COR-L47 (cell line): ENCODE measurements at places on chromosomes 7 and 10.

- DNase-seq: no peak
Observed at GRCh38 chr7:30266686-30267085, 17.7 kb upstream of the ZNRF2 start.

DNA sequence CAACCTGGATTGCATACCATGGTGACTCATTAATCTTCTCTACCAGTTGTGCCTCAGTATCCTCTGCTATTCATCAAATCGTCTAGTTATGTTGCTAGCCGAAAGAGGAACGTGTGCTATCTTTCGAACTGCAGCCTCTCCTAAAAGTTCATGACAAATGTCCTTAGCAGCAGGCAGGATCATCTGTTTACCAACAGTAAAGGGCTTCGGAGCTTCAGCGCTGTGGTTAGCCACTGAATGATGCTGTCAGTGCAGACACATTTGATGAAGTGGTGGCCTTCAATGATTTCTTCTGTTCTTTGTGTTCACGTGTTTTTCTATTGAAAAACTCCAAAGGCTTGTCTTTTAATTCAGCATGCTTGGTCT is 68.8 kb downstream of the CSTF2T start:
- DNase-seq: no peak

DNA sequence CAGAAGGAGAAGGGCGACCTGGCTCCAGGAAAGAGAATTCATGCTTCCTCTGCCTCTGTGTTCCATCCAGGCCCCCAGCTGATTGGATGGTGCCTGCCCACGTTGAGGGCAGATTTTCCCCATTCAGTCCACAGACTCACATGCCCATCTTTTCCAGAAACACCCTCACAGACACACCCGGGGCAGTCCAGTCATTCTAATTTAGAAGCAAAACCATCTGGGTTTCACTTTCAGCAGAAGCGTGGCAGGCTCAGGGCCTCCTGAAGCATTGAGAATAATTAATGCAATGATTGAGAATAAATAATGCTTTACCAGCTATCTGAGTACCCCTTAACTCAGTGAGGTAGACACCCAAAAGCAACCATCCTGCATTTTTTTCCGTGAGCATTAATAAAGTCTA is 30.2 kb upstream of the CREB5 start:
- no peak for DNase-seq

DNA sequence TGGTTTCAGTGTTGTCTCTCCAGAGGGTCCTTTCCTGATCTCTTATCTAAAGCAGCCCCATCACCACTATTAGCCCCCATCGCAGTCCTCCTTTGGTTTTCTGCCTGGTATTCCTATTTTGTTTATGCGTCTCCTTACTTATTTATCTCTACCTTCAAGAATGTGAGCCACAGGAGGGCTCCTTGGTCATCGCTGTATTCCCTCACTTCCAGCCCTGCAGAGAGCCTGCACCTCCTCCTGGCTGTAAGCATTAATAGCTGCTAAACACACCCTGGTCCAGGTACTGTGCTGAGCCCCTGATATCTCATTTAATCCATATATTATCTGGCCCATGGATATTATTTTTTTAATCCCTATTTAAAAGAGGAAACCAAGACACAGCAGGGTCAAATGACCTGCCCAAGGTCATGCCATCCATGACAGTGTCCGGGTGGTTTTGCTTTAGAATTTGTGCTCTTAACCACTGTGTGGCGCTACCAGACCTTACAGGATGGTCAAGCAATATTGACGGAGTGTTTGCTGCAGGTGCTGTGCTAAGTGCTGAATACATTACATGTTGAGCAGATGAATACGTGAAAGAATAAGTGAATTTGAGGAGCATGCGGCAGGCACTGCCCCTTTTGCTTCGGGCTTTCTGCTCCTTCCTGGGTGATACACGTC is 227.2 kb downstream of the ADAM12 start:
- DNase-seq: no peak

GRCh38 chr10:62719061-62719460 is 85.5 kb upstream of the ADO start:
- DNase-seq: no peak

- peak; percentile 94 for DNase-seq
Observed at GRCh38 chr10:97179731-97180362, 5.9 kb downstream of the SLIT1 start.

GRCh38 chr7:133691727-133692610 is 435.2 kb upstream of the LRGUK start:
- no peak for DNase-seq

DNA sequence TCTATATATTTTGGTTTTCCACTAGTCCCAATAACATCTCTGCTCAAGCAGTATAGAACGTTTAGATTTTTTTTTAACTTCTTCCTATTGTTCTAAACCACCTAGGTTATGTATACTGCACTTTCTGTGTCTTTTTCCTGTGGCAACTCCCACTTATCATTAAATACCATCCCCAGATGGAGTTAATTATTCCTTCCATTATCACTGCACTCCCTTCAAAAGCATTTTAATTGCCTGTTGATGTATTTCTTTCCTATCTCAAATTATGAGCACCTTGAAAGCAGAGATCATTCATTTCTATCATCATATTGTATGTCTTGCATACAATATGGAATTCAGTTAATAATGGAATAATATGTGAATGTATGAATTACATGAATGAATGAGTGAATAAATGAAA is 148.0 kb downstream of the HGF start:
- DNase-seq: no peak

DNA sequence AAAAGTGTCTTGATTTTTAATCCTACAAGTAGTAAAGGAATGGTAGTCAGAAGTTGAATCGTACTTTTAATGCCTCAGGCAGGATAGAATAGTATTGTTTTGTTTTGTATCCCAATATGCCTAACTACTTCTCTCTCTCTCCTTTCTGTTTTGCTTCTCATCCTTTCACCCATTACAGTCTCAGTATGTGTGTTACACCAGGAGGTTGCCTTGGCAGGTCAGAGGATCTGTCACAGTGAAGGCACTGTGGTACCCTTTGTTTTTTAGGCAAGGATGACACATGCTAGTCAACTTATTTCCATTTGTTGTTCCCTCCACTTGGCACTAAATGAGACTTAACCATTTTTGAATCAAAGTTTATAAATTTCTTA is 94.4 kb downstream of the MAPK8 start:
- no peak for DNase-seq

- DNase-seq: no peak
Observed at GRCh38 chr7:17307969-17308648, 9.7 kb downstream of the AHR start.

DNA sequence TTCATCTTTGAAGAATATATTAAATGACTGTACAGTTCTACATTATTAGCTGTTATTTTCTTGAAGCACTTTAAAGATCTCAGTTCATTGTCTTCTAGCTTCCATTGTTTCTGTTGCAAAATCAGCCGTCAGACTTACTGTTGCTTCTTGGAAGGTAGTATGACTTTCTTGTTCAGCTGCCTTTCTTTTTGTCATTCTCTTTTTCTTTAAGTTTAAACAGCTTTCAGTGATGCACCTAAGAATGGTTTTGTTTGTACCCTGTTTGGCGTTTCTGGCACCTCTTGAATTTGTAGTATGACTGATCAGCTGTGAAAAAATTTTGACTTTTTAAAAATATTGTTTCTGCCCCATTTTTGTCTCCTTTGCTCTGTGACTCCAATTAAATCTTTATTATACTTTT is 9.3 kb downstream of the MKLN1 start:
- no peak for DNase-seq

- no peak for DNase-seq
Observed at GRCh38 chr10:102153093-102153620, 968 bp downstream of the NOLC1 start.

- no peak for DNase-seq
Observed at GRCh38 chr10:34584164-34584563, 230.9 kb downstream of the PARD3 start.

DNA sequence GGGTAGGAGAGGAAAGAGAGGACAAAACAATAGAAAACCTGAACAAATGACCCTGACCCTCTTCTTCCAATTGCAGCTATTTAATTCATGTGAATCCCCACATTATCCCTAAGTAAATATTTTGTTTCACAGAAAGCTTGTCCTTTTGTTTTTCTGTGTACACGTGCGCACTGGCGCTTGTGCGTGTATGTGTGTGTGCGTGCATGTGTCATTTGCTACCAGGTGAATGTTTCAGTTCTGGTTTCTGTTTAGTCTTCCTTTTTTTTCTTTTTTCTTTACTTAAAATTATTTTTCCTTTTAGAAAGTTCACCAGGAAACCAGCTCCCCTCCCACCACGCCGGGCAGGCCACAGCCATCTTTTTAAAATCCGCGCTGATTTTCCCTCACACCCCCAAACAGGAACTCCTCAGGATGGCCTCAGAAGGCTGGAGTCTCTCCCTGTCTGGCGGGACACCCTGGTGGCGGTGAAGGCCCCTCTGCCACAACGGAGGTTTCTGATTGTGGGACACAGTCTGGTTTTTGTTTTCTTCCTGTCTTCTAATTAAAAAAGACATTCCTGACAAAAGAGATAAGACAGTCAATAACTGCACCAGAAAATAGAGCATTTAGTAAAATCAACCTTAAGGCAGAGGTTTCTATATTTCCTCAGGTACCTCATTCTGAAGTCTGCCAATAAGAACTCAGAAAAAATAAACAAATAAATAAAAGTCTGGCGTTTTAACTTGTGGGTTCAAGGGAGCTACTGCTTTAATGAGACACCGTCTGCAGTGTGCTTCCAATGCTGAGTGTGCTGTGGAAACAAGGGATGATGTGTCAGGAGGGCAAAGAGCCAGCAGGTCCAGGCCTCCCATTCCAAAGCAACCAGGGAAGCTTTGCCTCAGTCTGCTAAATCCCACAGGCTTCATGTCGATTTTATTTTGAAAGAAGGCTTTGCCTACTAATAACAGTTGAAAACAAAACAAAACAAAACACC is 17.4 kb downstream of the IRF5 start:
- peak; percentile 23 for DNase-seq

GRCh38 chr10:73512207-73512743 is 16.5 kb upstream of the PPP3CB start:
- no peak for DNase-seq

DNA sequence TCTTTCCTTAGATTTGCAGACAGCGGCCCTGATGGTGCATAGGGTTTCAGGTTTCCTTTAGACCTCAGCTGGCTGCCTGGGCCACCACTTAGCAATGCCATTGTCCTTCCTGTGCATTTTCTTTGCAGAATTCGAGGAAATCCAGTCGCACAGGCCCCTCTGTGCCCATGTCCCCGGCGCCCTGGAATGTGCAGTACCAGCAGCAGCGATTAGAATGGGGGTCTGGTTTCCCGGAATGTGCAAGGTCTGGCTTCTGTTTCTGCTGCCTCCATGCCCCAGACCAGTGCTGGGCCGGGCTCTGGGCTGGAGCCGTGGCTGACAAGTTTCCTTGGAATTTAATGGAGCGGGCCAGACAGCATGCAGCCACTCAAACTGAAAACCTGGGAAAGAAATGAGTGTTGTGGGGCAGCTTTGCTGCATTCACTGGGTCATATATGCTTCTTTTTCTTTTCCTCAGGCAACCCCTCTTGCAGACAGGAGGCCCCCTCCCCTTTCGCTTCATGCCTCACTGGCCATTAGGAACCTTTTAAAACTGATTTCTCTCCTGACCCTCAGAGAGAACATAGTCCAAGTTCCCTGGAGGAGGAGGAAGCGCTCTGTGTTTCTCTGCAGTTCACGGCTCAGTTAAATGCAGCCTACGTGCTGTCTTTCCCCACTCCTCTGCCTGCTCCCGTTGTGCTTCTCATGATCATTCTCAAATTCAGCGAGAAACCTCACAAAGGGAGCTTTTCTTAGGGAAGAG is 14.4 kb downstream of the HTRA1 start:
- no peak for DNase-seq

GRCh38 chr10:2150288-2150687 is 413.0 kb upstream of the ADARB2 start:
- DNase-seq: no peak

GRCh38 chr7:149476791-149477190 is 15.9 kb upstream of the ZNF777 start:
- no peak for DNase-seq

DNA sequence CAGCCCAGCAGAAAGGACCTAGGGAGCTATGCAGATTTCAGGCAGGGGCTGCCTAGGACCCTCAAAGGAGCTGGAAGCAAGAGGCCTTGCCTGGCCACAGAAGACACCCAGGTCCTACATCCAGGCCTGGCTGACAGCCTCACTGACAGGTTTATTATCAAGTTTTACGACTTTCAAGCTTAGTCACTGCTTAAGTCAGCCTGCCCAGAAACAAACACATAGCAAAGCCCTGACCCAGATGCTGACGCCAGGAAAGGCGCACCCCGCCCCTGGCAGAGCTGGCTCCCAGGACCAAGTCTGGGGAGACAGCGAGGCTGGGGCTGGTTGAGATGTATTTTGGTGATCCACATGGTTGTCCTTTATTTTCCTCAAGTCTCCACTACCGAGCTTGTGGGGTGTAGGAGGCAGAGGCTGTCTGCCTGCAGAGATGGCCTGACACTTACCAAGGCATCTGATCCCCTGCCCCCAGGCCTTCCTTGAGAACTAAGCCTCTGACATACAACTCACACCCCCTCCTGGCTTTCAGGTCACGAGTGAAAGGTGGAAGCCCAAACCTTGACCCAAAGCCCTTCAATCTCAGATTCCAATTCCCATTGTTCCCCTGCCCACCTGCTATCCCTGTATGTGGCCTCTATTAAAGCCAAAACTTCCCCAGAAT is 80.7 kb upstream of the EMX2 start:
- DNase-seq: no peak

- no peak for DNase-seq
Observed at GRCh38 chr7:20317413-20317812, 13.3 kb upstream of the ITGB8 start.

DNA sequence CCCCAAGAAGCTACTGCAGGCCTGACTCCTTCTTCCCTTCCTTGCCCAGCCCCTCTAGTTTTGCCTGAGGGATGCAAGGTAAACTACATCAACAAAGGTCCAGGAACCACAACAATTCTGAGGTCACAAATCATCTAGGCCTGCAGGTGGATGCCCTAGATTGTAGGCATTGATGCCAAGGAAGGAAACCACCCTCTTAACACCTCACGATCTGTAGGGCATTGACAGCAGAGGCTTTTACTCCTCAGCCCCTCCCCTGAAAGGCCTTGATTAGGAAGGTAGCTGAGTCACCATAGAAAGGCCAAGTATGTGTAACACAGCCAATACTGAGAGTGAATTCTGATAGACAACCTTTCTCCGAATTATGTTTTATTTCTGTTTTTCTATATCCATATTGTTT is 46.7 kb upstream of the FAM3C start:
- DNase-seq: no peak

- DNase-seq: no peak
Observed at GRCh38 chr7:89549768-89550167, 604.5 kb upstream of the STEAP1 start.

GRCh38 chr7:25643770-25644394 is 415.6 kb upstream of the NPVF start:
- no peak for DNase-seq

GRCh38 chr7:76394957-76395356 is 14.5 kb downstream of the SSC4D start:
- DNase-seq: no peak

DNA sequence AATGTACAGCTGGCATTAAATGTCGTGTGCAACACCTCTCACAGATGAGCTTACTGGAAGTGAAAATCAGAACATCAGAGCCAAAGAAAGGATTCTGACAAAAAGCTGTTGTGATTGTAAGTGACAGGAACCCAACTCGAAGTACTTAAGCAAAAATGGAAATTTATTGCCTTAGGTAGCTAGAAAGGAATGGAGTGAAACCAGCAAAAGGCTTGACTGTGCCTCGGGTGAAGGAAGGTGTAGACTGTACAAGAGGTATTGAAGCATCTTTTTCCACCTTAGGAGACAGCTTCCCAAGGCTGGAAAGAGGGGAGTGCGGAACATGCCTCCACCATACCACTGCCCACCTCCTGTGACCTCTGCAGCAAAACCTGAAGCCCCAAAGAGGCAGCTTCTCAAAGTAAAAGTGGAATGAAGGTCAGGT is 27.3 kb upstream of the ITGB1 start:
- DNase-seq: no peak

- DNase-seq: no peak
Observed at GRCh38 chr10:33790521-33791271, 456.2 kb upstream of the NRP1 start.
